ENCODE measurements at places on chromosomes 11 and 22.

- peak; percentile 76 for DNase-seq
These were observed 7.7 kb downstream of the SLC25A18 start for GRCh38 chr22:17570851-17571631.

DNA sequence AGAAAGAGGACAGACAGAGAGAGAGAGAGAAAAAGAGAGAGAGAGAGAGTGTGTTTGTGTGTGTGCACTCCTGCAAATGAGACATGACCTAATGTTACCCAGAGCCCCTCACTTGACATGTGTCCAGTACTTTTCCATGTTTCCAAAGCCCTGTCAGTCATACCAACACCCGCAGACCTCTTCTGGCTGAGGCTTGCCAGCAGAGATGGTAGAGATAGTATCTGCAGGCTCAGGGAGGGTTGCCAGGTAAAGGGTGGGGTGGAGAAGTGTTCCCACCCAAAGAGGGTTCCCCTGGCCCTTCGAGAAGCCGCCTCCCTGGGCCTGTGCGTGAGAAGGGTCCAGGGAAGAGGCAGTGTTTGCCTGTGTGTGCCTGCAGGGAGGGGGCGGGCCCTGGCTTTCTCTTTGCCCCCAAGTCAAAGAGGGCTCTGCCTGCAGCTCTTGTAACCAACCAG lies 40.7 kb downstream of the POU2F3 start:
- DNase-seq, result no peak

- peak; percentile 23 for DNase-seq
These were observed 11.7 kb downstream of the RNF141 start for GRCh38 chr11:10529279-10529678.

GRCh38 chr22:39991159-39991860 lies 3.4 kb upstream of the FAM83F start:
- no peak for DNase-seq

GRCh38 chr11:60914633-60915247 lies 782 bp downstream of the TMEM109 start:
- peak; percentile 63 for DNase-seq

- no peak for DNase-seq
These were observed 82.2 kb upstream of the PITPNB start for GRCh38 chr22:28001171-28001835.

- DNase-seq, result no peak
These were observed 37.0 kb downstream of the LDLRAD3 start for GRCh38 chr11:35980686-35981390.

DNA sequence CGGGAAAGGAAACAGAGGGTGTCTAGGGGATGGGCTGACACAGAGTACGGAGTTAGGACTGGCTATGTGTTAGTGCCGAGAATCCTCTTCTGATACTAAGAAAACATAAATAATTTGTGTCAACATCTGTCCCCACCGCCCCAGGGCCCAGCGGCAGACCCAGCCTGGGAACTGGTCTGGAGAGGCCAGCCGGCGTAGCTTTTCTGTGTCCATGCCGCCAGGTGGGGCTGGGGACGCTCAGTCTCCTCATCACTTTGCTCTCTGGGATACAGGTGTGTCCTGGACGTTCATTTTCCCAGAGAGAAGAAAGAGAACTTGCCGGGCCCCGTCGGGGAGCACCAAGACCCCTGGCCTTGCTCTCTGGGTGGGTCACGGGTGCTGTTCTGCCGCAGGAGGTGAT lies 54.7 kb downstream of the WNT7B start:
- DNase-seq, result no peak

- no peak for DNase-seq
These were observed 9.7 kb downstream of the PATE3 start for GRCh38 chr11:125797641-125798040.

DNA sequence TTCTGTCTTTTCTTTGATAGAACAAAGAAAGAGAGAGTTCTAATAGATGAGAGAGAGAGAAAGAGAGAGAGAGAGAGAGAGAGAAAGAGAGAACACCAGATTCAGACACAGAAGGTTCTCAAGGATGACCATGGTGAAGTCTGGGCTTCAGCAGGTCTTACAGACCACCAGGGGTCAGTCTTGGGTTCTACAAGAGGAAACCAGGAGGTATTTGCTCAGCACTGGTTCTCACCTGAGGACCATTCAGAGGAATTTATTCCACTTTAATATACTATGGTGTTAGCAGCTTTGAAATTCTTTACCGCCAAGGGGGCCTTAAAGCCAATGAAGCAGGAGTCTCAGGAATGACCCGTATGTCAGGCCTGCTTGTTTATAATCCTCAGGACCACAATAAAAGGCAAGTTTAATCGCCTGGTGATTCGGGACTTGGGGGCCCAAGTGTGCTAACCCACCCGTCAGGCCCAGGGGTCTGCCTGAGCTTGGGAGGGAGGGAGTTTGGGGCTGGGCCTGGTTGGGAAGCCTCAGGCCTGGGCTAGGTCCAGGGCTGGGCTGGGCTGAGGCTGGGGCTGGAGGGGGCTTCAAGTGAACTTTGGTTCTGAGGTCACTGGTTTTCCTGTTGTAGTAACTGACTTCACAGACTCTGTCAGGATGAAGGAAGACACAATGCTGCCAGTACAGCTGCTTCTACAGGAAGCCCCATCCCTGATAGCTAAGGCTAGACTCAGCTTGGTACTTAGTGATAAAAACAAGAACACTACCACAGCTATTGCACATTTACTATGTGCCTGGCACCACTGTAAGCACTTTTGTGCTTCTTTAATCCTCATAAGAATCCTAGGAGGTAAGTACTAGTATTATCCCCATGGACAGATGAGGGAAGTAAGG lies 179.2 kb upstream of the ZBED5 start:
- DNase-seq, result peak; percentile 61

DNA sequence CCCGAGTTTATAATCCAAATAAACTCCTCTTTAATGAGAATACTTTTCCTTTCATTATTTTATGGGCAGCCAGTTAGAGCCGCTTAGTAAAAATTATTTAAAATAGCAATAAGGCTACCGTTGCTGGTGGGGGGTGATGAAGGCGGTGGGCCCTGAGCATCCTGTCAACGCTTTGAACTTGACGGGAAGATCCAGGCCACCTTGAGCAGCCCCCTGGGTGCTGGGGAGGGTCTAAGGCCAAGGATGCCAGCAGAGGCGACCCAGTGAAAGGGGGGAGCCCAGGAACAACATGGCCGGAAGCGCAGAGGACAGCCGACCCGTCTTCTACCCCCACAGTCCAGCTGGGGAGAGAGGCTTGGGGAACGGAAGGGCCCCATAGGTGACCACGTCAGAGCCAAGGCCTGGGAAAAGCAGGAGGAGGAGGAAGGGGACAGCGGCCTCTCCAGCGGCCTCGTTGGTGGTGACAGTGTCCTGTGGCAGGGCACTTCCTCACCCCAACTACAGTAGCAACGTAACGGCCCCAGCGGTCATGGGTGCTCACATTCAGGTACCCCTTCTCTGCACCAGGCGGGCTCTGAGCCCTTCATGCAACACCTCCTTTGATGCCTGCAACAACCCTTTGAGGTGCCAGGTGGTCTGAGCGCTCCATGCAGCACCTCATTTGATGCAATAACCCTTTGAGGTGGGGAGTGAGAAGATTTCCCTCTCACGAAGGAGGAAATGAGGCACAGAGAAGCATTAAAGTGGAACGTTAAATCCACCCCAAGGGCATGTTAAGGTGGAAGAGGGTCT lies 695.3 kb downstream of the TBC1D22A start:
- DNase-seq, result no peak

GRCh38 chr22:30286813-30287647 lies 2.3 kb downstream of the CASTOR1 start:
- peak; percentile 69 for DNase-seq

DNA sequence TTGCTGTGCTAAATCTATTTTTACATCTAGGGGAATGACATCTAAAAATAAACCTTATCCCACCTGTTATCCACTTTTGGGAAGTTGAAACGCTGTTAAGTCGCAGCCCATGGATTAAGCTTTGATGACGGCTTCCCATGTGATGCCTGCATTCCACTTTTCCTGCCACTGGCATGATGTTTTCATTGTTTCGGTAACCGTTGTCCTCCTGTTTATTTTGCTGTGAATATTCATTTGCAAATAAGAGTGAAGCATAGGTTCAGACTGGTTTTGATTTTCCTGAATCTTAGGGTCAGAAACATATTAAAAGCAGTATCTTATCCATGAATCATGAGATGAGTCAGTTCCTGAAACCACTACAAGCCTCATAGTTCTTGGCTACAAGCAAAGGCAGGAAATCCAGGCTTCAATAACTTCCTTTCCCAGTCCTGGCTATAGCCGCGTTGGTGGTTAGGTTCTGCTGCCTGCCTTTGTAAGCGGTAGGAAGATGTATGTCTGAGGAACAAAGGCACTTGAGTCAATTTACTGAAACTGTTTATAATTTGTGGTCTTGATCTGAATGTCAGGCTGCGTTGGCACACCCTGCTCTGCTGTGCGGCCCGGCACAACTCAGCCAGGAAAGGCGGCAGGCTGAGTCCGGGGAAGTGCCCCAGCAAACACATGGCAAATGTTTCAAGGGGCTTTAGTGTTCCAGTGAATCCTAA lies 19.4 kb downstream of the TEAD1 start:
- peak; percentile 99 for DNase-seq

- peak; percentile 34 for DNase-seq
These were observed 5.5 kb upstream of the PCF11 start for GRCh38 chr11:83151274-83151977.

DNA sequence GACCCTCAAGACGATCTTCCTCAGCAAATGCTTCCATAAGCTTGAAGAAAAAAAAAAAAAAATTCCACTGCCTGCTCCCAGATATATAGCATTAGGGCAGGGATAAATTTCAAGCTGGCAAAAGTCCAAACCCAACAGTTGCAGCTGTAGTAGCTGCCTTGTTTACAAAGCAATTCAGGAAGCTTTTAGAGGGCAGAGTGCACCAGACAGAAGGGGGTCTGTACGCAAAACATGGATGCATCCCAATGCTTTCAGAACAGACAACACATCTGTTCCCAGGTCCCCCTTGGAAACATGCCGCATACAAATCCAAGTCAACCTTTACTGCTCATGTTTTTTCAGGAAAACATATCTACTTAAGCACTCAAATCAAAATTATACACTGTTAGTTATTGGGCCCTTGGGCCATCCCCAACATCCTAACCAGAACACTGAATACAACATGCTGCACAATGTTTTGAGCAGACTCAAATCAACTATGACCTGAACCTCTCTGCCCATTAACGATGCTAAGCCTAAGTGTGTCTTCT lies 94.5 kb downstream of the CADM1 start:
- DNase-seq, result no peak

All from ELR (cell line).